ENCODE measurements at places on chromosomes 1 and 21. TPM values are rescaled to one million over a fixed set of nuclear protein-coding genes. Genes with fewer than 3 reads are reported as not detected.

S100A14 gene
- not detected for total RNA-seq

DNA sequence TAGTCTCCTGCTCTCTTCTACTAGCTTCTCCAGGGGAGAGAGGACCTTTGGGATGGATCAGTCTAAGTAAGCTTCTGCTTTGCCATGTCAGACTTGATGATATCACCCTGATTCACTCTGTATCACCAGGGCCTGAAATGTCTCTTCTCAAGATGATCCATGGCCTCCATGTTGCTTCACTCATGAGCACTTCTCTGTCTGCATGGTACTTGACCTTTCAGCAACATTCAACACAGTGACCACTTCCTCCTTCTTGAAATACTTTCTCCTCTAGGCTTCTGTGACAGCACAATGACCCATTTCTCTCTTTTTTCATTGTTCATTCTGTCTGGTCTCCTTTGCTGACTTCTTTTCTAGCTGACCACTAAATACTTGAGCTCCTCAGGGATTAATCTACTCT lies 35.3 kb upstream of the NGF start:
- no peak overlapping the region for H3K27ac ChIP-seq
- DNase-seq, result no peak
- no peaks in the 10 kb centered on the region for H3K4me1 ChIP-seq

KCNJ9 gene
- total RNA-seq, result not detected

S100A8 gene
- total RNA-seq, result not detected

DNA sequence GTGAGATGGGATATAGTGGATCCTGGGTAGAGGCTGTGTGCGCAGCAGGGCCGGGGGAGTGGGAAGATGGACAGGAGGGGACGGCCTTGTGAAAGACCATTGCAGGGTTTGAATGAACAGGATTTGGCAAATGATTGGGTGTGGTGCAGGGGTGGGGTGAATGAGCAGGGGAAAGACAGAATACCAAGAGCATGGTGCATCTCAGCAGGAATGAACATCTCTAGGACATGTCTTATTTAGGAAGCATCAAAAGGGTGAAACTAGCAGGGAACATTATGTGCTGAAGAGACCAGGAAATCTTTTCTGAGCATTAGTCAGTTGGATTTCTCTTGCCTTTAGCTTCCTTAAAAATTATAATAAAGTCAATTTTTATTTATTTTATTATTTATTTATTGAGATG lies 60.6 kb upstream of the SLC2A1 start:
- DNase-seq, result no peak
- H3K4me1 ChIP-seq, result no peaks in the 10 kb centered on the region
- no peak overlapping the region for H3K4me3 ChIP-seq
- H3K27me3 ChIP-seq, result peaks cover 18% of the 10 kb centered on the region
- no peak overlapping the region for H3K27ac ChIP-seq

CRP gene
- total RNA-seq, result not detected

Measured in activated CD4-positive, alpha-beta memory T cell treated with anti-CD3 and anti-CD28 coated beads, Interleukin-2, amount 10 ng/mL, durations not matched to agents 7 days and 5 days (primary cell).